ENCODE measurements at places on chromosomes 7 and 10.

GRCh38 chr10:74189999-74190421 is 39.0 kb downstream of the ADK start:
- no peak for DNase-seq

DNA sequence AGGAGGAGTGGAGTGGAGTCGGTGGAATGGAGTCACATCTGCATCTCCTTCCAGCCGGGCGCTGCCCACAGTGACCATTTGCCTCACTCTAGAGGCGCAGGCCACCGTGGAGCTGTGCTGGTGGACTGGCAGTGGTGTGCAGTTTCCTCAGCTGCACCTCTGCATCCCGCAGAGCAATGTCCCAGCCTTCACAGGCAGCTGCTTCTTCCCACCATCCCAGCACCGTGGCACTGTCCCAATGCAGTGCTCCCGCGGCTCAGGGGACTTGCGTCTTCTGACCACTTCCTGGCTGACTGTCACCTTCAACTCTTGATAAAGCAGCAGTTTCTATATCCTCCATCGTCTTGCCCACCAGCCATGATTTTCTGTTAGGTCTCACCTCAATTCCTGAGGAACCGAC is 90.3 kb upstream of the SFMBT2 start:
- no peak for DNase-seq

DNA sequence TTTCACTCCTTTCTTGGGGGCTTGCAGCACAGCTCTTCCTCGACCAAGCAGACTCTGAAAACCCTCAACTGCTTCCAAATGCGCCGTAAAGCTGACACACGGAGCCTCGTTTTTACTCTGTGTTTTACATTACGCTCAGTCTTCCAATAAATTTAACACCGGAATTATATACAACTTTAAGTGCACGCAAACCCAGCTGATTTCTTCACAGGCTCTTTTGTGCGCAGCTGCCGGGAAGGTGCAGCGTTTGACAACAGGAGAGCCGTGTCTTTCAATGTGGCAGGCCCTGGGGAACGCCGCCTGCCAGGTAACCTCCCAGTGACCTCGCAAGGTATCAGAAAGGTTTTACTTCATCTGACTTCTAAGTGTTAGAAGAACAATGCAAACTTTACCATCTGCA is 35.0 kb downstream of the GFRA1 start:
- DNase-seq = no peak

- no peak for DNase-seq
These were observed 160.8 kb upstream of the PITRM1 start for GRCh38 chr10:3333426-3333825.

DNA sequence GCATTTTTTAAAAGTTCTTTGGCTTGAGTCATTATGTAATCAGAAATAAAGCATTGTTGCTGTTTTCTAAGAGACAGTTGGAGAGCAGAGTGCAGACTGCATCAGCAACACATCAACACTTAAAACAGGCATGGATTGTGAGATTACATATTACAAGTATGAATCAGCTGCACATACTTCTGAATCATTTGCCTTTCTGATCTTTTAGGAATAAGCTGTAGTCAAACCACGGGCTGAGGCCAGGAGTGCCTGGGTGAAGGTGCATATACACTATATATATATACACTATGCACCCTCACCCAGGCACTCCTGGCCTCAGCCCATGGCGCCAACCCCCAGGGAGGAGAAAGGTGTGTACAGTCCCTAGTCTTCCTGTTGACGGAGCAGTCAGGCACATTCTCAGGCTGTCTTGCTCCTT is 52.4 kb upstream of the DLX6 start:
- DNase-seq = no peak

Data from T-helper 9 cell (primary cell).